ENCODE measurements at places on chromosomes 6 and 20. TPM values are rescaled to one million over a fixed set of nuclear protein-coding genes. Genes with fewer than 3 reads are reported as not detected.

LPA gene
- total RNA-seq = not detected

COL21A1 gene
- total RNA-seq = 51.6 TPM

POU5F1 gene
- total RNA-seq = not detected

DDRGK1 gene
- total RNA-seq = 60.2 TPM

OR2J3 gene
- total RNA-seq = not detected

OR12D3 gene
- not detected for total RNA-seq

CALHM6 gene
- not detected for total RNA-seq

GRCh38 chr6:159760602-159761057 lies 1.2 kb upstream of the ACAT2 start:
- DNase-seq = peak; percentile 59

GRCh38 chr6:70686548-70687133 lies 19.0 kb downstream of the SMAP1 start:
- peak; percentile 52 for DNase-seq

DNA sequence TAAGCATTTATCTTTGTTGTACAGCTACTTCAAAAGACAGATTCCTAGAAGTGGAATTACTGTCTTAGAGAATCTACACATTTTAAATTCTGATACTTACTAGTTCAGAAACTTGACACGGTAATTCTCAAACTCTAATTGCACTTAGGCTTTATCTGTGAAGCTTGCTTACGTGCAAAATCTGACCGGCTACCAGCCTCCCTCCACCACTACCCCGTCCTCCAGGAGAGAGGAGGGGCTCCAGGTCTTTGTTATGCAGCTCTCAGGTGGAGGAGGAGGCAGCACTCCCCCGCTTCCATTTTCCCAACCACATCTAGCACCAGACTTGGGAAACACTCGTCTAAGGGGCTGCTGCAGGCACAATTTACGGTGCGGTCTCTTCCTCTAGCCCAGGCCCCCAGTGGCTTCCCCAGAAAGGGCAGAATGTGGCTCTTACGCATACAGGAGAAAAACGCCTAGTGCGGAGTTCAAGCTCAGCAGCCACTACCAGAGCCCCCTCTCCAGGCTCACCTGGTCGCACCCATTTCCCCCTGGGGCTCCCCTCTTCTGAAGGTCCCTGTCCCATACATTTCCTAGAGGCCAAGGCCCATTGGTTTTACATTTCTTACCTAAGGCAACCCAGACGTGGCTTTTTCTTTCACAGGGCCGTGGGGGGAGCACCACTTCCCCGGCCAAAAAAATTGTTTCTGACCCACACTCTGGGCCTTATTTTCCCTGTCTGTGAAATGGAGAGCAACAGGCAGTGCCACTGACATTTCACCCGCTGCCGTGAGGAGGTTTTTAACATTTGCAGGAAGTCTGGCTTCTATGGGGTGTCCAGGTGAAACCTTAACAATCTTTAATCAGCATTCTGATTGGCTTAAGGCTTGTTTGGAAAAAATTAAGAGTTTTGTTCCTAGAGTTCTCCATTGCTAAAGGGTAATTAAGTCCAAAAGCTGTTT lies 1.6 kb upstream of the TGIF2 start:
- no peak for DNase-seq

DNA sequence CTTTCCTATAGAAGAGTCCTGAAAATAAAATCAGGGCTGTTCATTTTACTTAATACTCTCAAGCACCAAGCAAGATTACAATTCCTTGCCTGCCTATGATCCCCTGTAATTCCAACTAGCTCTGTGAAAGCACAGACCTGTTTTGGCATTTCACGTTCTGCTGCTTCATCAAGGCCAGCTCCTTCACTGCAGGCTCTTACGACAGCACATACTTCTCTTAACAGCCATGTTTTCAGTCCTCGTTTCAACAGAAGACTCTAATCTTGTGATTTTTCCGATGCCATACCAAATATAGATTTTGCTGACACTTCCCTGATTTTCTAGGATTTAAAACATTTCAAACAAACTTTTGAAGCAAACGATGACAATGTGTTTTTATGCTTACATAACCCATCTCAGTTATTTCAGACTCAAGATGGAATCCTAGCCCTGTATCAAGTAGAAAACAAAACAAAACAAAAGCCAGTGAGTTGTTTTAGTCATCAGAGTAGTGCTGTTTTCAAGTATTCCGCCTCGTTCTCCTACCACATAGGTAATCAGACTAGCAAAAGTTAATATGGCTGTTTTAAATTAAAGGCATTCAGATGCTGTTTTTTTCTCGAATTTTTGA lies 616.5 kb upstream of the CITED2 start:
- DNase-seq = no peak

GRCh38 chr20:19462491-19462890 lies 250.0 kb downstream of the SLC24A3 start:
- no peak for DNase-seq

DNA sequence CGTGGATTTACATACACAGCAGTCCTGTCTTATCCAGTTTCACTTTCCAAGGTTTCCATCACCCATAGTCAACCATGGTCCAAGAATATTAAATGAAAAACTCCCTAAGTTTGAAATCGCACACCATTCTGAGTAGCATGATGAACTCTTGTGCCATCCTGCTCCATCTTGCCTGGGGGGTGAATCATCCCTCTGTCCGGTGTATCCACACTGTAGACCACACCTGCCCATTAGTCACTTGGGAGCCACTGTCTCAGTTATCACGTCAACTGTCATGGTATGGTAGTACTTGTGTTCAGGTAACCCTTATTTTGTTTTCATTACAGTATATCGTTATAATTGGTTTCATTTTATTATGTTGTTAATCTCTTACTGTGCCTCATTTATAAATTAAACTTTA lies 38.5 kb downstream of the PTGIS start:
- DNase-seq = no peak

DNA sequence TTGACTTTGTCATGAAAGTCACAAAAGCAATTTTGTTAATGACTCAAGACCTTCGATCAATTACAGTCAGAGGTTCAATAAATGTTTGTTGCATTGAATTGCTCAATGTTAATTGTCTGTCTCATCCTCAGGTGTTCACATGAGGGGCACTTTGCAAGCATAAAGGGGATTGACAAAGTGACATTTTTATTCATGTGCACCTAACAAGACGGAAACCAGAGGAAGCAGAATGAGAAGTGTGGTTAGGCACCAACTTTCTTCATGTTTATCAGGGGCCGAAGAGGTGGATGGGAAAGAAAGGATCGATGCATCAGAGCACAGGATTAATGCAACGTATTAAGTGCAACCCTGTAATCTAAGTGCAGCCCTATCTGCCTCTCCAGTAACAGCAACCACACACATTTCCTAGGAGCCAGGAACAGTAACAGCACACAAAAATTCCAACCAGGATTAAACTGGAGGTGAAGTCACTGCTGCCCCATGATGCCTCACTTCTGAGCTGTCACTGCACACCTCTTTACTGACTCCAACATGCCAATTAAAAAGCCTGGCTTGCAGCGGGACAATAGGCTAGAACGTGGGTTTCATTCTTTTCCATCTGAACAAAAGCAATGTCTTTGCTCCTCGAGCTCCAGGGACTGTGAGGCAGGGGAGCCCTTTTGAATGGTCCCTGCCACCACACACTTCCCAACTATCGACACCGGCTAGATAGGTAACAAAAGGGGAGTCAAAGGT lies 262.7 kb downstream of the CD83 start:
- DNase-seq = peak; percentile 23

- no peak for DNase-seq
Measured at GRCh38 chr20:23119456-23120216, 33.5 kb upstream of the CD93 start.

GRCh38 chr6:135527116-135527959 lies 29.8 kb upstream of the AHI1 start:
- no peak for DNase-seq

DNA sequence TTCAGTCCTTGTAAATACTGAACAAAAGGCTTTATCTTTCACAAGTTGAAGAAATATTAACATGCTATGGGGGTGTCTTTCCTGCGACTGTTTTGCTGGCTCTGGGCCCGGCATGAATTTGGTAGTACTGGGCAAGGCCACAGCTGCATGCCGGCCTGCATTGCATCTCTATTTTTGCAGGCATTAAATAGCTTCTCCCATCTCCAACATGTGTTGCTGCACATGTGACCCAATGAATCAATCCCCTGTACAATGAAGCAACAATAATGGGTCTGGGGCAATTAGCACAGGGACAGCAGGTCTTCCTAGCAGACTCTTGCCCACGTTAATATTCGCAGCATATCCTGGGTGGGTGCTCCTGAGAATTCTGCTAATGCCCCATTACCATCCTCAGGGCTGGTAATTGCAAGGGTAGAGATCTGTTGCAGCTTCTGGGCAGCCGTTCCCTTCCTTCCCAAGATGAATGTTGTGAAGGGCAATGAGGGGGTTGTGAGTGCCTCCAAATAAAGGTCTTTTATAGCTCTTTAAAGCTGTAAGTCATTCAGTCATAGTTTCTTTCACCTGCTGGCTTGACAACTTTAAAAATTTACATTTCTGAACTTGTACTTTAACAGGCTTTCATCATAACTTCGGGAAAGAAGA lies 24.3 kb upstream of the CDYL start:
- no peak for DNase-seq

DNA sequence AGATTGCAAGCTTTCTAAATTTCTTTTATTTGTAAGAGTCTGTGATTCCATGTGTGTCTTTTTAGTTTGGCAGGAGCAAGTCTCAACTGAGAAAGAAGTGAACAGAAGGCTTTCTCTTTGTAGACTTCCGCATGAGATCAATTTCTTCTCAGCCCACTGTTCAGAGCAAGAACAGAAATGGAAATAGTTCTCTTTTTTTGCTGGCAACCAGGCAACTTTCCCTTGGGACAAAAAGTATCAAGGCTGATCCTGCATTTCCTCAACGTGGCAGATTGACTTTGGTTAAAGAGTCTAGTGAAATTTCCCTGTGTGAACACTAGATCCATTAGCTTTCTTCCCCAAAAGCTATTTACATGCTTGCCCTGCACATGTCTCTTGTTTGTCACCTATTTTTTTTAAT lies 46.8 kb upstream of the JAG1 start:
- no peak for DNase-seq

- DNase-seq = no peak
Measured at GRCh38 chr6:134642279-134642678, 307.6 kb downstream of the ALDH8A1 start.

- no peak for DNase-seq
Measured at GRCh38 chr20:46923550-46923949, 28.9 kb downstream of the EYA2 start.

DNA sequence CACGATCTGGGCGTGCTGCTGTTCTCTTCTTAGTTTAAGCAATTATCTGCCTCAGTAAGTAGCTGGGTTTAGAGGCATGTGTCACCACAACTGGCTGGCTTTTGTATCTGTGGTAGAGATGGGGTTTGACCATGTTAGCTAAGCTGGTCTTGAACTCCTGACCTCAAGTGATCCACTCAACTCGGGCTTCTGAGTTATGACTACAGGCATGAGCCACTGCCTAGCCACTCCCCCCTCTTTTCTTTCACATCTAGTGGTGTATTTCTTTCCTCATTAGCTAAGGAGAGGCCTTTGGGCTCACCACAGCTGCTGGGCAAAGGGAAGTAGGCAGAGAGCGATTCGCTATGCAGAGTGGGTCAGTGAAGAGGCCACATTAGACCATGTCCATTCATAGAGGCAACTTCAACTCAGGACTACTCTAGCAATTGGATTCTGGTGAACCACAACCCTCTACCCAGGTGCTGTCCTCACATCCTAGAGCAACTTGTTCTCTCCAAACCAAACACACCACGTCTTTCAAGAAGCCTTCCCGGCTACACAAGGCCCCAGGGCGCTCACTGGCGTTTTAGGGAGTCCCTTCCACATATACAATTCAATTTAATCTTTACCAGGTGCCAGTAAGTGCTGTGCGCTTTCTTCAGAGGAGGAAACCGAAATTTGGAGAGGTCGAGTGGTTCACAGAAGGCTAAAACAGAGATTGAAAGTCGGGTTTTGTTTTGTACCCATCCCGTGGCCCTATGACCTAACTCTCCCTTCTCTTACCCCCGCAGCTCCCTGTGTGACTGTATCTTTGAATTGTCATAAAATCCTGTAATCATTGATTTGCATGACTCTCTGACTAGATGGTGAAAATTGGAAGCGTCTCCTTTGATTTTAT lies 26.5 kb upstream of the GFOD1 start:
- no peak for DNase-seq

DNA sequence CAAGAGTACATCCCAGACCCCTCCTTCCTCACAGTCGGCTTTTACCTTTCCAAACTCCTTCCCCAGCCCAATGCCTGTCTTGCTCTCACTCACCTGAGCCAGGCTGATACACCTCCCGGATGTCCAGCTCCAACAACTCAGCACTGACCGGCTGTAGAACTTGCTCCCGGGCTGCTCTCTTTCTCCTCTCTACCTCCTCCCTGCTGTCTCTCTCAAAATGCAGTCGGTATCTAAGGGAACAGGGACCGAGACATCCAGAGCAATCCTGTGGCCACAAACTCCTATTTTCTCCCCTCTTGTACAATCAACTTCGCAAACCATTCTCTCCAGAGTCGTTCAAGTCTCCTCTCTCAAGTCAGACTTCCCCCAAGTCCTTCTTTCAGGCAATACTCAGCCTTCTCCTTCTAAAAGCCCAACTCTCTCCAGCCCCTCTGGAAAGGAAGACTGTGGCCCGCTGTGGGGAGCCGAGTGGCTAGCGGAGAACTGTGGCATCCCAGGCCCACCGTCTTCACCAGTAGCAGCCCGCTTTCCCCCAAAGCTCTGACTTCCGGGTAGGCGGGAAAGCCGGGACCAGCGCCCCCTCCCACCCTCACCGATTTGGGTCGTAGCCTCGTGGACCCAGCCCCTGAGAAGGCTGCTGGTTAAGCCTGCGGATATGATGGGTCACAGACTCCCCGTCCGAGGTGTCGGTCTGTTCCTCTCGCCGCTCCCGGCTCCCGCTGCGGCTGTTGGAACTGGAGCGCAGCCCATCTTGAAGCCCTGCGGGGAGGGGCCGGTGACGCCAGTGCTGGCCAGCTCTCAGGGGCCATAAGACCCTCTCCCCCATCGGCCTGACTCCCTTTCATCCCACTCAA lies 1.1 kb downstream of the GNL1 start:
- DNase-seq = no peak

DNA sequence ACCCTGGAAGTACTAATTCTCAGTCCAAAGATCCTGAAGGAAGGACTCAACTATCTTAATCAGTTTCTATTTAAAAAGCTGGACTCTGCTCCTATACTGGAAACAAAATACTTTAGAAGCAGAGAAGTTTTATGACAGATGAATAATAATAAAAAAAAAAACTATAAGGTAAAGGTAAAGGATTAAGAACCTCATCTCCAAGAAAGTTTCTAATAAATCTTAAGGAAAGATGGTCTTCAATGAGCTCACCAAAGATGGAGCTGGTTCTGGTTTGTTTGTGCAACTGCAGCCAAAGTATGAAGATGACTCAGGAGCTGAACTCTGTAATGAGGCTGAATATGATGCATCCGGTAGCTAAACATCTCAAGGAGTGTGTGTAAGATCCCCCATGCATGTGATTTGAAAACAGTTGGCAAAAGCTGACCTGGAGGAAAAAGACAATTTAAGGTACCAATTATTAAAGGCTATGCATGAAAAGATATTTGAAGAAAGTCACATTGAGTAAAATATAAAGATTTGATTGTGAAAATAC lies 25.2 kb downstream of the MED23 start:
- DNase-seq = peak; percentile 9
